ENCODE measurements at places on chromosomes 1 and 21.
A peak's percentile ranks its signal among the peaks of the same experiment; 100 is the strongest.

GRCh38 chr21:40179166-40179565 is 311.9 kb downstream of the PCP4 start:
- no peak for DNase-seq

DNA sequence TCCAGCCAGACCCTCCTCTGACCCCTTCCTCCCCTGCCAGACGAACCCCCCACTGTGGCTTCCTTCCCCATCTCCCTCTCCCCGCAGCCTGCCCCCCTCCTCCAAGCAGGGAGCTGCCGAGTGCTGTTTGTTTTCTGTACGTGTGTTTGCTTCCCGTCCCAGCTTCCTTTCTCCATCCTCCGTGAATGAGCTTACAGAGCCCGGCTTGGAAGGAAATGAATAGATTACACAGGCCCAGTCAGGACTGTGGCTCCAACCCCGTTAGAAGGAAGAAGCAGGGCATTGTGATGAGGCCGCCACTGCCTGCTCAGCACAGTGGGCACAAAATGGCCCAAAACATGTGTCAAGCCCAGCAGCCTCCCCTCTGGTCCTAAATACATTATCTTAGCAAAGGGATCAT is 123.2 kb downstream of the IGSF21 start:
- DNase-seq: no peak

DNA sequence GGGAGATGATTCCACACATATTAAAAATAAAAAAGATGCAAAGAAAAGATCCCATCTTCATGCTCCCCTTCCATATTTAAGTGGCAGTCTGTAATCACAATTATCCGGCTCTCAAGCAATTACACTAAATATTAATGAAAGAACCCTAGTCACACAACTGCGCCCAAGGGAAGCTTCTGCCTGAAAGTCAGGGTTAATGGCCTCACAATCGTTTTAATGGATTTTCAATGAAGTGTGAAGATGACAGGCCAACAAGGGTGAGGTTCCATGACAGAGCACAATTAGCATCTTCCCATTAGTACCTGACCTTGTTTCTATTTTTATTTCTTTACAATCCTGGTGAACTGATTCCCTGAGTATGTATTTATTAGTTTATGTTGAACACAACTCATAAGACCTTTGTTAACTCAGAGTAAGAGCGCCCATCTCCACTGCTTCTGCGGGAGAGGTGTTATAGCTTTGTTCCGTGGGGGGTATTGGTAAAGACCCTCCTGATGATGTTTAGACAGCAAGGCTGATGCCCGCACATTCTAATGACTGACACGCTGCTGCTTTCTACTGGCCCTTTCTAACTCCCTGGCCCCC is 80.9 kb downstream of the IER5 start:
- DNase-seq: no peak

GRCh38 chr21:45529785-45530422 is 12.3 kb downstream of the SLC19A1 start:
- DNase-seq: peak; percentile 0

DNA sequence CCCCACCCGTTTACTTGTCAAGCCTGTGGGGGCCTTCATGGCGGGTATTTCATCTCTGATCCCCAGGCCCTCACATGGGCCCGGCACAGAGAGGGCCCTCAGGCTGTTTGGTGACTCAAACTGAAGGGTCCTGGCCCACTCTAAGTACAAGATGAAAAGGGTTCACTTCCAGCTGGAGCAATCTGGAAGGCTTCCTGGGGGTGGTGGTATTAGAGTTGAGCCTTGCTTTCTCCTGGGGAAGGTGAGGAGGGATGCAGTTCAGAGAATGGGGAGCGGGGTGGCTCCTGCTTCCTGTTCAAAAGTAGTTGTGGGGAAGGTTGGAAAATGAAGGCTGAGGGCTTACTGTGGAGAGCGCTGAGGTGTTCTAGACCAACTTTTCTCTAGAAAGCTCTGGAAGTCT is 47.7 kb downstream of the DHRS3 start:
- DNase-seq: no peak

DNA sequence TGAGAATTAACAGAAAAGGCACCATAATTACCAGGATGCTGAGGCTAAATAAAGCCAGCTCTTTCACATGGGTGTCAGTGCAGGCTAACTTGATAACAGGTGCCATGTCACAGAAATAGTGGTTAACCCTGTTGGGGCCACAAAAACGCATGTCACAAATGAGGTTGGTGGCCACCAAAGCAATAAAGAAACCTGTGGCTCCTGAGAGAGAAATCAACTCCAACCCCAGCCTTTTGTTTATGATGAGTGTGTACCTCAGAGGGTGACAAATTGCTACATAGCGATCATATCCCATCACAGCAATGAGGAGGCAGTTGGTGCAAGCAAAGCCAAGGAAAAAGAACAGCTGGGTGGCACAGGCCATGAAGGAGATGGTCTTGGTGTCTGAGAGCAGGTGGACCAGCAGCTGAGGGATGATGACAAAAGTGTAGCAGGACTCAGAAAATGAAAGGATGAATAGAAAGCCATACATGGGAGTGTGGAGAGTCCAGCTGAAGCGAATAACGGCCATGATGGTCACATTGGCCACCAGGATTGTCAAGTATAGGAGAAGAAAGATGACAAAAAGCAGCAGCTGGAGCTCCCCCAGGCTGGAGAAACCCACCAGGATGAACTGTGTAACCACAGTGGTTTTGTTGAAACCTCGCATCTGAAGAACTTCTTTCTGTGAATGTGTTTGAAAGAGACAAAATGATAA is at the start of gene OR10T2:
TSS of gene OR10T2 (minus strand) at position 649 of the 697 bp plus-strand sequence. CDS start at position 649, 0 bp downstream.
- DNase-seq: no peak

- DNase-seq: no peak
Observed at GRCh38 chr1:116962987-116963639, 38.4 kb upstream of the CD101 start.

GRCh38 chr1:241555526-241555925 is 23.3 kb downstream of the KMO start:
- no peak for DNase-seq

- no peak for DNase-seq
Observed at GRCh38 chr1:29966526-29967045, 730.3 kb downstream of the PTPRU start.

- DNase-seq: no peak
Observed at GRCh38 chr1:223052462-223052861, 90.6 kb downstream of the TLR5 start.

- no peak for DNase-seq
Observed at GRCh38 chr21:14267076-14267475, 51.1 kb downstream of the RBM11 start.

- peak; percentile 67 for DNase-seq
Observed at GRCh38 chr21:43611598-43612369, 47.5 kb downstream of the HSF2BP start.

DNA sequence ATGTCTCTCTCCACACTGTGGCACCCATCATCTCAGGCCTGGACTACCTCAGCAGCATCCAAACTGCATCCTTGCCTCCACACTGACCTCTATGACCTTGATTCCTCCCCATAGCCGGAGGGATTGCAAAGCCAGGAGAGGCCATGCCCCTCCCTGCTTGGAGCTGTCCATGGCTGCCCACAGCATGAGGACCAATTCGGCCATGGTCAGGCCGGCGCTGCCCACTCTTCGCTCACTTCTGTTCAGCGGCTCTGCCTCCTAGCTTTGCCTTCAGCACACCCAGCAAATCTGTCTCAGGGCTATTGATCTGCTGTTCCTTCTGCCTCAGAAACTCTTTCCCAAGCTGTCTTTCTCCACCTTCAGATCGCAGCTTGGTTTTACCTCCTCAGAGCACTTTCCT is 94.5 kb downstream of the TNR start:
- DNase-seq: no peak

- peak; percentile 69 for DNase-seq
Observed at GRCh38 chr1:230822092-230822581, 46.2 kb downstream of the C1orf198 start.

GRCh38 chr1:103239034-103239433 is 130.7 kb upstream of the COL11A1 start:
- no peak for DNase-seq

- no peak for DNase-seq
Observed at GRCh38 chr1:112234710-112235109, 161.3 kb upstream of the CTTNBP2NL start.
